Fibroblast of lung (primary cell): ENCODE measurements at places on chromosomes 7 and 10. TPM values are rescaled to one million over a fixed set of nuclear protein-coding genes. Genes with fewer than 3 reads are reported as not detected.
A peak's percentile ranks its signal among the peaks of the same experiment; 100 is the strongest.

DNA sequence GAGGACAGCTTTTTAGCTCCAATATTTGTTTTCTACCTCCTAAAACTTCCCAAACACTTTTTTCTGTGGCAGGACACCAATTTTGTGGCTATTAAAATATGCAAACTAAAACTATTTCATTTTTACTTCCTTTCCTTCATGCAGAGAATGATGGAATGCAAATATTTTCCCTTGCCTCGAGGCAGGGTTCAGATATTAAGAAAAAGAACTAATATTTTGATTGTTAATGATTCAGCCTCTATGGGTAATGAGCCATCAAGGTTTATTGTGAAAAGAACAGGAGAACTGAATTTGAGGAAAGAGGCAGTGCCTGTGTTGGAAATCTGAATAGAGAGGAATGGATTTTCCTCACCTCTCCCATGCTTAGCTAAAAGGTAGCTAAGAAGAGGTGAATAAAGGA is 43.1 kb upstream of the CASD1 start:
- H3K4me3 ChIP-seq = no peak overlapping the region
- H3K27me3 ChIP-seq = no peaks in the 10 kb centered on the region
- no peaks in the 10 kb centered on the region for H3K4me1 ChIP-seq

DNA sequence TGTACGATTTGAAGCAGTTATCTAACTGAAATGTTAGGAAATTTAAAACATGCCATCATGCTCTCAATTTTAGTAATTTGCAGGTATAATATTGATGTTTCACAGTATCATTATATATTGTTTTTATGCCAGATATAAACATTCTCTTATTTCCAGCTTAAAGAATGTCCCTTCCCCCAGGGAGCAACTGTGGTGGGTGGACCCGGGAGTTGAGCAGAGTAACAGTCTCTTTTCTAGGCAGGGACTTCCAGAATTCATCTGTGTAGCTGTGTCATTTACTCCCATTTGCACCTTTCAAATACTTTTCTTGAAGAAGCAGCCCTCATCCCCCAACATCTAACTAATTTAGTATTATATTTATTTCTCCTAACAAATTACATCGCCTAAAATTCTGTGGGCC is 9.6 kb downstream of the INPP5F start:
- no peak for DNase-seq
- no peaks in the 10 kb centered on the region for H3K27me3 ChIP-seq
- H3K36me3 ChIP-seq = no peaks in the 10 kb centered on the region
- no peak overlapping the region for H3K4me3 ChIP-seq
- no peak overlapping the region for H3K27ac ChIP-seq

DNA sequence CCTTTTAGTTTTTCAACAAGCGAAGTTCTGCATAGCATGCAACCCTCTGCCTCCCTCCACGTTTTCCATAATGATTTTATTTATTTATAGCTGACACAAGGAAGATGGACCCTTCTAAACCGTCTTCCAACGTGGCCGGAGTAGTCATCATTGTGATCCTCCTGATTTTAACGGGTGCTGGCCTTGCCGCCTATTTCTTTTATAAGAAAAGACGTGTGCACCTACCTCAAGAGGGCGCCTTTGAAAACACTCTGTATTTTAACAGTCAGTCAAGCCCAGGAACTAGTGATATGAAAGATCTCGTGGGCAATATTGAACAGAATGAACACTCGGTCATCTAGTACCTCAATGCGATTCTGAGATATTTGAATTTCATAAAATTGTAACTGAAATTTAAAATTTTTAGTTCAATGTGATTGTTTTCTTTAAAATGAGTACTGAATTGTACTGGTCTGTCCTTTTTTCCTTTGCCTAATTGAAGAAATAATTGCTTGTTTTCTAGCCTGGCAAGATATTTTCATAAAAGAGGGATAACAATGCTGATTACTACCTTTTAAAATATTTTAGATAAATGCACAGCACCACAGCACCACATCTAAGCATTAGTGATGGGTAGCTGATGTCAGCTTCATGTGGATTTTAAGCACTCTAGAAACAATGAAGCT is 41.5 kb upstream of the SLC39A12 start:
- H3K27ac ChIP-seq = no peak overlapping the region
- no peak overlapping the region for H3K4me3 ChIP-seq
- no peaks in the 10 kb centered on the region for H3K27me3 ChIP-seq
- no peaks in the 10 kb centered on the region for H3K36me3 ChIP-seq

DNA sequence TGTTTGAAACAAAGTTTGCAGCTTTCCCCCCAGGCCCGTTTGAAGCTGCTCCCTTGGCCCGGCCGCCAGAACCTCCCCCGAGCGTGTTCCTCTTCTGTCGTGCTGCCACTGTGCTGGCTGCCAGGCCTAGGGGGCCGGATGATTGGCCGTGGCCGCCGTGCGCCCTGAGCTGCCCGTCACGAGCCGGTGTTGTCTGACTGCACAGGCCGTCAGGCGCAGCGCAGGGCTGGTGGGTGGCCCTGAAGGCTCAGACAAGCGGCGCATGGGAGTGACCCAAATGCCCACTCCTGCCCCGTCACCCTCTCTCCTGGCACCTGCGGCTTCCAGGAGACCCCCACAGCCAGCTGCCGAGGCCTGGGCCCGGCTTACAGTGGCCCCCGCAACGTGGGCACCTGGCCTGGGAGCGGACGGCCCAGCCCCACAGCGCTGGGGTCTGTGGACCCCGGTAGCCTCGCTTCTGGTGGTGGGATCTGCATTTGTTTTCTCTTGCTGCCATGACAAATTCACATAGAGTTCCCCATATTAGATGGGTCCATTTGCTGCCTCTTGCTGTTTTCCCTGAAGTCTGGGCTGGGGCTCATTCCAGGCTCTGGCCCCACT is 13.1 kb downstream of the JAKMIP3 start:
- H3K27ac ChIP-seq = no peak overlapping the region
- DNase-seq = no peak
- H3K36me3 ChIP-seq = no peaks in the 10 kb centered on the region
- H3K4me1 ChIP-seq = no peaks in the 10 kb centered on the region
- H3K4me3 ChIP-seq = no peak overlapping the region

- no peaks in the 10 kb centered on the region for H3K4me1 ChIP-seq
- no peaks in the 10 kb centered on the region for H3K27me3 ChIP-seq
- H3K36me3 ChIP-seq = no peaks in the 10 kb centered on the region
- H3K4me3 ChIP-seq = no peak overlapping the region
- H3K27ac ChIP-seq = no peak overlapping the region
Observed at GRCh38 chr10:51846856-51847506, 147.6 kb upstream of the CSTF2T start.

- H3K27me3 ChIP-seq = no peaks in the 10 kb centered on the region
- H3K4me1 ChIP-seq = no peaks in the 10 kb centered on the region
- H3K36me3 ChIP-seq = no peaks in the 10 kb centered on the region
- no peak overlapping the region for H3K4me3 ChIP-seq
- DNase-seq = peak; percentile 91
Observed at GRCh38 chr10:14450041-14450491, 119.3 kb upstream of the FRMD4A start.

GRCh38 chr7:14630048-14630447 is 272.5 kb downstream of the DGKB start:
- H3K4me1 ChIP-seq = no peaks in the 10 kb centered on the region
- DNase-seq = no peak
- H3K36me3 ChIP-seq = no peaks in the 10 kb centered on the region

DNA sequence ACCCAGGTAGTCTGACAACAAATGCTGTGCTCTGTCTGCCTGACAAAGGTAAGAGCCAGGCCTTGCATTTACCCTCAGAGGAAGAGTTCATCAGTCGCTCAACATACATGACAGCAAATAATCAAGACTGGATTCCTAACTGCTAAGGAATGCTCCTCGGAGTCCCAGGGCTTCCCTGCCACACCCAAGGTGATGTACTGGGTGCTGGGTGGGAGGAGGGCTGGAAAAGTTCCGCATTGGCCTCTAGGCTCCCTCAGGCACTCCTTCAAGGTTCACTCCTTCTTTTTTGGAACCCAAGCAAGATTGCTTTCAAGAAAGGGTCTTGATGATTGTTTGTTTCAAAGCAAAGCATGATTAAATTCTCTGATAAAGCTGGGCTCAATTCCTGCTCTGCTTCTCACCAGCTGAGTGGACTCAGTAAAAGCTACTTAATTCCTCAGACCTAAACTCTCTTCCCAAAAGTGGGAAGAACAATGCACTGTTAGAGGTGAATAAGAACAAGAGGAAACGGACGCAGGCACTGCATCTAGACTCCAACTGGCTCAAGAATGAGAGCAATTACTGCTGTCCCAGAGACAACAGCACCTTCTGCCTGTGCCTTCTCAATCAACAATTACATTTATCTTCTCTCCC is 173.5 kb downstream of the ELMO1 start:
- H3K4me1 ChIP-seq = no peaks in the 10 kb centered on the region
- no peaks in the 10 kb centered on the region for H3K27me3 ChIP-seq
- no peak for DNase-seq

GRCh38 chr10:133129859-133130495 is 30.0 kb upstream of the KNDC1 start:
- H3K27ac ChIP-seq = no peak overlapping the region
- H3K4me1 ChIP-seq = no peaks in the 10 kb centered on the region
- no peaks in the 10 kb centered on the region for H3K27me3 ChIP-seq
- H3K36me3 ChIP-seq = no peaks in the 10 kb centered on the region
- DNase-seq = no peak
- H3K4me3 ChIP-seq = no peak overlapping the region

- H3K4me1 ChIP-seq = no peaks in the 10 kb centered on the region
- no peak overlapping the region for H3K4me3 ChIP-seq
- peak; percentile 31 for DNase-seq
- no peaks in the 10 kb centered on the region for H3K36me3 ChIP-seq
- no peak overlapping the region for H3K27ac ChIP-seq
Observed at GRCh38 chr7:86926732-86927131, 132.7 kb downstream of the ELAPOR2 start.

- no peak for DNase-seq
- no peaks in the 10 kb centered on the region for H3K27me3 ChIP-seq
- no peak overlapping the region for H3K4me3 ChIP-seq
- no peak overlapping the region for H3K27ac ChIP-seq
- no peaks in the 10 kb centered on the region for H3K4me1 ChIP-seq
Observed at GRCh38 chr10:43322331-43322730, 49.1 kb upstream of the FXYD4 start.

GRCh38 chr7:7883394-7883793 is 85.2 kb upstream of the GLCCI1 start:
- no peak for DNase-seq
- H3K27me3 ChIP-seq = no peaks in the 10 kb centered on the region
- H3K4me1 ChIP-seq = no peaks in the 10 kb centered on the region
- H3K27ac ChIP-seq = no peak overlapping the region
- H3K36me3 ChIP-seq = no peaks in the 10 kb centered on the region

GRCh38 chr10:34872820-34873219 is 57.7 kb upstream of the PARD3 start:
- no peaks in the 10 kb centered on the region for H3K4me1 ChIP-seq
- no peaks in the 10 kb centered on the region for H3K36me3 ChIP-seq
- peaks cover 3% of the 10 kb centered on the region for H3K27me3 ChIP-seq

GRCh38 chr7:25968205-25968993 is 183.6 kb upstream of the NFE2L3 start:
- no peaks in the 10 kb centered on the region for H3K36me3 ChIP-seq
- H3K4me1 ChIP-seq = no peaks in the 10 kb centered on the region
- H3K27me3 ChIP-seq = no peaks in the 10 kb centered on the region
- no peak overlapping the region for H3K27ac ChIP-seq
- no peak for DNase-seq
- no peak overlapping the region for H3K4me3 ChIP-seq

GRCh38 chr7:131640686-131641085 is 84.3 kb upstream of the PODXL start:
- H3K4me1 ChIP-seq = no peaks in the 10 kb centered on the region
- H3K27me3 ChIP-seq = no peaks in the 10 kb centered on the region
- no peaks in the 10 kb centered on the region for H3K36me3 ChIP-seq
- DNase-seq = no peak
- no peak overlapping the region for H3K4me3 ChIP-seq

DNA sequence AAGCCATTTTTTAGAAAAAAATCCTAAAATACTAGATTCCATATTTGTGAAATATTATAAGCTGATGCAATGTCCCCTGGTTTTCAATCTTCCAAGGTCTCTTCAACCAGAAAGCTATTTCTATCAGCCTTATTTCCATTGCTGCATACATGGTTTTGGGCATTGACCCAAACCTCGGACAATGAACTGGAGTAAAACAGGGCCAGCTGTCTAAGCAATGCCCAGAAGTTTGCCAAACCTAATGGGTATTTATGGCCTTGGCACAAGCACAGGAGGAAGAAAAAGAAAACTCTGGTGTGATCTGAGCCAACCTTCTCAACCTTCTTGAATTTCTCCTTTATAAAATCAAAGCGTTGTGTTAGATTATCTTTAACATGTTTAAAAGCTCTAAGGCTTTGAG is 402.3 kb downstream of the DNAJB9 start:
- H3K4me1 ChIP-seq = no peaks in the 10 kb centered on the region
- H3K4me3 ChIP-seq = no peak overlapping the region
- H3K36me3 ChIP-seq = no peaks in the 10 kb centered on the region
- DNase-seq = peak; percentile 0
- no peaks in the 10 kb centered on the region for H3K27me3 ChIP-seq

DNA sequence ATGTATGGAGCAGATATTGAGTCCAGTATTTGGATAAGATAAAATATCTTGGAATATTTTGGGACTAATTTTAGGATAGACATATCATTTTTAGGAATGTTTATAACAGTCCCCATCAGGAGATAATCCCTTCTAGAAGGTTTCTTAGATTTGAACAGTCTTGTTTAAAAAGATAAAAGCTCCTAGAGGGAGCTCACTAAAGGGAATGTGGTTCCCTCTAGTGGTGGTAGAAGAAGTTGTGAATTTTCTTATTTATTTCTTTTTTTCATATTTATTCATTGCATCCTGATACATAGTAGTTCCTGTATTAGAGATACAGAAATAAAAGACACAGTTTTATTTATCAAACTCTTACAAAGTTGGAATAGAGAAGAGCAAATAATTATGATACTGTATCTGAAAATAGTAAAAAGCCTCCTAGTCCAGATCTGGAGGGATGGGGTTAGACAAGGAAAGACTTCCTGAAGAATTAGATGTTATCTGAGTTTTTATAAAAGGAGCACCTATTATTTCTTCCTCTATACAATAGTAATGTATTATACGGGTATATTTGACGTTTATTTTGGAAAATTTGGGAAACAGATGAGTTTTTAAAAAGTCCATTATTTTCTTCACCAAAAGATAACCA is 24.5 kb upstream of the KLF14 start:
- H3K27ac ChIP-seq = no peak overlapping the region
- no peaks in the 10 kb centered on the region for H3K36me3 ChIP-seq
- H3K4me1 ChIP-seq = no peaks in the 10 kb centered on the region
- DNase-seq = peak; percentile 49

Gene SPDYE6
- not detected in 2 replicates for total RNA-seq

Gene PDK4
- total RNA-seq = 2.8 and 3.1 TPM in 2 replicates

Gene SPOCK2
- 0.26 and 0.33 TPM in 2 replicates for total RNA-seq

Gene GPR26
- not detected in 2 replicates for total RNA-seq

Gene PON3
- under 0.01 TPM in 2 replicates for total RNA-seq

Gene TMEM213
- total RNA-seq = not detected in 2 replicates

Gene ANKRD61
- 0.17 and 0.26 TPM in 2 replicates for total RNA-seq
